ENCODE measurements at places on chromosomes 1 and 21. TPM values are rescaled to one million over a fixed set of nuclear protein-coding genes. Genes with fewer than 3 reads are reported as not detected.

Gene BARHL2
- total RNA-seq, result 6.3 TPM

Gene PLCH2
- 5.7 TPM for total RNA-seq

Gene PEF1
- 124 TPM for total RNA-seq

- no peaks in the 10 kb centered on the region for H3K36me3 ChIP-seq
- H3K27me3 ChIP-seq, result no peaks in the 10 kb centered on the region
Measured at GRCh38 chr1:61079898-61080336, 2.4 kb upstream of the NFIA start.

GRCh38 chr1:182917378-182917777 is 35.6 kb downstream of the SHCBP1L start:
- no peaks in the 10 kb centered on the region for H3K4me1 ChIP-seq
- no peak for DNase-seq

- no peak overlapping the region for H3K27ac ChIP-seq
- no peaks in the 10 kb centered on the region for H3K36me3 ChIP-seq
- no peak overlapping the region for H3K4me3 ChIP-seq
- no peak for DNase-seq
- peaks cover 5% of the 10 kb centered on the region for H3K4me1 ChIP-seq
Measured at GRCh38 chr1:201728731-201729130, 100.2 kb upstream of the IPO9 start.
